ENCODE measurements at places on chromosomes 2 and 18.

DNA sequence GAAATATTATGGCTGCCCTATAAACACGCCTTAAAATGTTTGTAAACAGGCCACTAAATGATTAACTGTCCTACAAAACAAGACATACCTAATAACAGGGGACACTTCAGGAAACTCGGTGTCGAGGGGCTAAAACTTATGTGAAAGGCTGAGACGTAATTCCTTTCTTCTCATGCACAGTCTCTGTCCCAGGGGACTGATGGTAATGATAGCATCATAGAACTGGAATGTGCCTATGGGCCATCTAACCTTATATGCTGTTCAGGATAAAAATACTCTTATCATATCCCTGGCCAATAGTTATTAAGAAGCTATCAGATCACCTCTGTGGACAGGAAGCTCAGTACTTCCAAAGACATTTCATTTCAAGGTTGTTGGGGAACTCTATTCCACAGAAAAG is 252.6 kb upstream of the RASGRP3 start:
- no peak for DNase-seq

GRCh38 chr18:13696961-13697360 is 29.4 kb downstream of the FAM210A start:
- DNase-seq, result no peak

- no peak for DNase-seq
Measured at GRCh38 chr2:238942726-238943300, 94.9 kb downstream of the TWIST2 start.

DNA sequence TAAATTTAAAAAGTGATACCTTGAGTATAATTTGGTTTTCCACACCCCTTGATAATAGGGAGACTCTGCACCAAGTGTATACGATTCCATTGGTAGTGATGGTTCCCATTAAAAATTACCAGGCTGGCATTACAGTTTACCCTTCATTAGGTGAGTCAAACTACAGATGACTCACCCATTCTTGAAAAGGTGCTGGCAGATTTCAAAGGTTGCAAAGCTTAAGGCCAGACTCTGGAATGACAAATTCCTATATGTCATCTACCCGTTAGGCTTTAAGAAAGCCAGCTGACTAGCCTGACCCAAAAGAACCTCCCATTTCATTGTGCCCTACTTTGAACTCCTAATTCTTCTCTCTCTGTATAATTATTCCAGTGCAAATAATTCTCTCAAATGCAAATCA is 124.4 kb downstream of the LRRTM4 start:
- DNase-seq, result no peak

DNA sequence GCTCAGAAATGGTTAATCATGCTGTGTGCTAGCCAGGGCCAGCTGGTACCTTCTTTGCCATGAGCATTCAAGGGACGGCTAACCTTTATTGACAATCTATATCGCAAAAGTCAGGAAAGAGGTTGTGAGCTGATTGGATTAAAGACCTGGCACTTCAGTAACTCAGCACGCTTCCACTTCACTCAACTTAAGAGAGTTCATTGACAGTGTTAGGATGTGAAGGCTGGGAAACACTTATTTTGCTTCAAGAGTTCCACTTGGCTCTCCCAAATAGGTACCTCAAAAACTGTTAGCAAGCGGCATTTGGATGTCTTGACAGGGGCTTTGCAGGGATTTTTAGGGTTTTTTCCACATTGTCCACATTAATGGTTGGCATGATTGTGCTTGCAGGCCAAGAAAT is 25.1 kb upstream of the TXNDC2 start:
- DNase-seq, result no peak

DNA sequence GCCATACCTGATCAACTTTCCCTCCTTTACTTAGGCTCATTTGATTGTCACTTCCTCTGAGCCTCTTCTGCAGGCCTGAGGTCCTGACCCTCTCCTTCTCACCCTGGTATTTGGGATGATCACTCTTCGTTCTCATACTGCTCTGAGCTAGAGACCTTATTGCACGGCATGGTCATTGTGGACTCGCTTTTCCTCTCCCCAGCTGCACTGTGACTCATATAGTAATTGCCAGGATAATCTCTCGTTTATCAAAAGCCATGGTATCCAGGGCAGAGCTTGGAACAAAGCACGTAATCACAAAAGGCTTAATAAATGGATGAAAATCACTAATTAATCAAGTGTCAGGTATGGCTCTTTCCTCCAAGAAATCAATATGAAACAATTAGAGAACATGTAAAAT is 40.9 kb upstream of the TRIB2 start:
- DNase-seq, result no peak

DNA sequence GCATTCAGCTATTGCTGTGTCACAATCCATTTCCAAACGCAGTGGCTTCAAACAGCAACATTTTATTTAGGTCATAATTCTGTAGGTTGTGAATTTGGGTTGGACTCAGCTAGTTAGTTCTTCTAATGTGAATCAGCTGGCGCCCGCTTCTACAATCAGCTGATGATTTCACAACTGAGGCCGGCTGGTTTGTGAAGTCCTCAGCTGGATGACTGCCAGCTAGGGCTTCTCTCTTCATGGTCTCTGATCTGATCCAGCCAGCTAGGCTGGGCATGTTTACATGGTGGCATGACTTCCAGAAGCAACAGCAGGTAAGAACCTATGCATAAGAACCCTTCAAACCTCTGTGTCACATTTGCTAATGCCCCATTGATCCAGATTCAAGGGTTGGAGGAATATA is 172.0 kb downstream of the SLC4A10 start:
- no peak for DNase-seq

- no peak for DNase-seq
Measured at GRCh38 chr2:14720739-14721138, 88.2 kb downstream of the LRATD1 start.

GRCh38 chr18:31603315-31603714 is 11.6 kb downstream of the TTR start:
- DNase-seq, result no peak

GRCh38 chr2:120989512-120990441 is 254.1 kb downstream of the GLI2 start:
- no peak for DNase-seq

- DNase-seq, result no peak
Measured at GRCh38 chr18:25097057-25097456, 254.9 kb downstream of the ZNF521 start.

- DNase-seq, result no peak
Measured at GRCh38 chr2:157296490-157296889, 29.1 kb downstream of the ERMN start.

GRCh38 chr2:77823028-77823427 is 300.9 kb upstream of the LRRTM4 start:
- no peak for DNase-seq

DNA sequence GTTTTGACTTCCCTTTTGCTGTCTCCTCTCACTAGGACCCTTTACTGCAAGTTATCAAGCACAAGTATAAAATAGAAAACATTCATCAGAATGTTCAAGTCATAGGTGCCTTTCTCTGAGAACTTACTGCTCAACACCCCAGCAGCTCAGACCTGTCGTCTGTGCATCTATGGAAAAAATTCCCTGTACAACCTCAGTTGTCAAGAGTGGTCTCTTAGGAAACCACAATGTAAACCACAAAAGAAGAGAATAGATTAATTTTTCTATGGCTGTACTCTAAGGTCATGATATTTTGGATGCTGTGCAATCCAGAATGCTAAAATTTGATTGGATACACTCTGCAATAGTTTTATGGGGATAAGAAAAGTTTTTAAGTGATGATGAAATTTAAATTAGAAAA is 84.1 kb downstream of the RBMS1 start:
- no peak for DNase-seq

- DNase-seq, result no peak
Measured at GRCh38 chr2:121489284-121489683, 41.4 kb upstream of the RNU4ATAC start.

DNA sequence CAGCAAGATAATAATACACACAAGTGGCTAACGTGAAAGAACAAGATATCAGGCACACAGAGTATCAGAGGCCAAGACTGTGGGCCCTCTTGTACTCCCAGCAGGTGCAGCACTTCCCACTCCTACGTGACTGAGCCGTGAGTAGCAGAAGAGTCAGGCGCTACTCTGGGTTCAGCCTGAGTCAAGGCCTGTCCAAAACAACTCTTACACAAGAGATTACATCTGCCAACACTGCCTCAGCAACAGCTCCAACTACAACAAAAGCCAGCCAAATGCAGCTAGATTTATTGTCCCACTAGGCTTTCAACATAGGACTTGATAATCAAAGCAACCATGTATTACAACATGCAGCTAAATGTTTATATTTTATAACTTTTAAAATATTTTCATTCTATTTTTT is 56.2 kb downstream of the ITSN2 start:
- DNase-seq, result no peak

DNA sequence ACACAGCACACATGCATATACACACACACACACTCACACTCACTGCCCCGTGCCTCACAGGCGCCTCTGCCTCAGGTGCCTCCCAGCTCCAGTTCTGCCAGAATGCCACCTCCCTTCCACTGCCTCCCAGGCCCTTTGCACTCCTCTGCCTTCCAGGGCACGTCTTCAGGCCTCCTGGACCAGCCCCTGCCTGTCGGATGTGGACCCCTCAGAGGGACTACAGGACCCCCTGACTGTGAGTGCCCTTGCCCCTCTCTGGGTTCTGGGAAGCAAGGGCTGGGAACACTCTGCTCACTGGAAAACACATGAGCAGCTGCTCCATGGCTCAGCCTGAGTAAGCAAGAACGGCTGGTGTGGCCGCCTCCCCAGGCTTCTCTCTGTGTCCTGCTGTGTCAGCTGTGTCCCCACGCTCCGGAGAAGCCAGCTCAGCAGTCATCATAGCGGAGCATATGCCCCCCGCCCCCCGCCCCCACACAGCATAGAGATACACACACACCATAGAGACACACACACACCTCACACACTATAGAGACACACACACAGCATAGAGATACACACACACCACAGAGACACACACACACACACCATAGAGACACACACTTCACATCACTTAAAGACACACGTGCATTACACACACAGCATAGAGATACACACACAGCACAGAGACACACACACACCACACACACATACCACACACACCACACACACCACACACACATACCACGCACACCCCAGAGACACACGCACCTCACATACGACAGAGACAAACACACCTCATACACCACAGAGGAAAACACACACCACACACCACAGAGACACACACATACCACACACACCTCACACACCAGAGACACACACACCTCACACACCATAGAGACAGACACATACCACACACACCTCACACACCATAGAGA is 271.3 kb downstream of the CYRIA start:
- no peak for DNase-seq

DNA sequence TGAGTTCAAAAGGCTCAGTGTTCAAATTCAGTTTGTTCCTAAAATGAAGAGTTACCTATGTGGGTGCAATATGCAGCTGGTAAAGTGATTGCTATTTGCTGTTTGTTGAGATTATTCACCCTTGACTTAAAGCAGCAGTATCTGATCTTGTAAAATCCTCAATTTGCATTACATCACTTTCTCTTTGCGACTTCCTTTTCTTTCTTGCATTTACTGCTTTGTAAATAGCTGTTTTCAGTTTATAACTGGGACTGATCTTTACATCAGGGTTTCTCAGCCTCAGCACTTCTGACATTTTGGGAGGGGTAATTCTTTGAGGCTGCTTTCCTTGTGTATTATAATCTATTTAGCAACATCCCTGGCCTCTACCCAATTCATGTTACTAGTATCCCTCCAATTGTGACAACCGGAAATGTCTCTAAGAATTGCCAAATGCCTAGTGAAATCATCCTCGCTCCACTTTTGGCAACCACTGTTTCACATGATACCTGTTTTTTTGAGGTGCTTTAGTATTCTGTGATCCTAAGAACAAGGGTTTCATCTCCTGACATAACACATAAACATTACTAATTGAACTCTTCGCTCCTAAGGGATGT is 12.1 kb upstream of the ERCC3 start:
- DNase-seq, result no peak

DNA sequence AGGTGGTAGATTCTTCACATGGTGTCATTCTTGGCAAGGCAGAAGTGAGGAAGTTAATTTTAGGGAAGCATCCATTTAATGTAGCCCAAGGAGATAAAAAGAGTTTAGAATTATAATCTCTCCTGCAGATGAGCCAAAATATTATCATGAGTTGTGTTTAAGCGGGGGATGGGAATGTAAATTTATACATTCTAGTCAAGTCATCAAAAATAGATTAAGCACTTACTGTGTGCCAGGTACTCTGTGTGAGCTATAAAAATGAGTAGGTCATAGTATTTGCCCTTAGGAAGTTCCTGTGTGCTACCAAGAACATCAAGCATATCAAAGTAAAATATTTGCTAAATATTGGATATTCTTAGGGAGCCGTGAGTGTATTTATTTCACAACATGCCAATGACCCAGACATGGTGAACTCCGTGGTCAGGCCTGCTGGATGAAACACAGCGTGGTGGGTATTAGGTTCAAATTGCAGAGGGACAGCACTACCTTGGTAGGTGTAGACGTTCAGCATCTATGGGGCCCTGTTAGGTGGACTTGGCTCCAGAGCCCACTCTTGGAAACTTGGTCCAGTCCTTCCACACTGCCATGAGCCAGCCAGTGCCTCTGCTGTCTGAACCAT is 37.4 kb downstream of the MEIS1 start:
- DNase-seq, result no peak

GRCh38 chr2:222514901-222515300 is 90.6 kb downstream of the SGPP2 start:
- no peak for DNase-seq

DNA sequence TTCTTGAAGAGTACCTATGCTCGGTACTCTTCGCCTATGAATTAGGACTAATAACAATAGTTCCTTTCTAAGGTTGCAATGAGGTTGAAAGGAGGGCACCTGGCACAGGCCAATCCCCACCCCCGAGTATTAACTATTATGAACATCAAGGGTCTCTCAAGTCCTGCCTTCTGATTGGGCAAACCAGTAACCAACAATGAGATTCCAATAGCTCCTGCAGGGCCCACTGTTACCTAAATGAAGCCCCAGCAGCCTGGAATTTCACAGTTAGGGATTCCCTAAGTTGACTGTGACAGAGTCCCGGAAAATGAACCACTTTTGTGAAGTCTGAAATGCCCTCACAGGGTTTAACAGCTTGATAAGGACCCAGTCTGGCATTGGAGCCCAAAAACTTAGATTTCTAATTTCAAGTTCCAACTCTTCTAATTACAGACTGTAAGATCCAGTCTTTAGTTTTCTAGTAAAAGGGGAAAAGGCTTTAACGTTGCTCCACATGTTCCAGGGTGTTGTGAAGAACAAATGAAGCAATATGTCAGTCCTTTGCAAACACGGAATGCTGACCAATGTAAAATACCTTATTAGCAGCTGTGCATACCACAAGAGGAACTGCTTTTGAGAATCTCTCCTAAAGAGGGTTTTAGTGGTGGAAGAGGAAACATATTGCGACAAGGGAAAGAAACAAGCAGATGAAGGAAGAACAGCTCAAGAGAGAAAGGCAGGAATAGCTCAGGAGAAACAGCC is 277.7 kb upstream of the MAP2 start:
- DNase-seq, result no peak

GRCh38 chr2:190819840-190820301 is 60.8 kb upstream of the GLS start:
- DNase-seq, result no peak
